ENCODE measurements at places on chromosomes 1 and 21.

DNA sequence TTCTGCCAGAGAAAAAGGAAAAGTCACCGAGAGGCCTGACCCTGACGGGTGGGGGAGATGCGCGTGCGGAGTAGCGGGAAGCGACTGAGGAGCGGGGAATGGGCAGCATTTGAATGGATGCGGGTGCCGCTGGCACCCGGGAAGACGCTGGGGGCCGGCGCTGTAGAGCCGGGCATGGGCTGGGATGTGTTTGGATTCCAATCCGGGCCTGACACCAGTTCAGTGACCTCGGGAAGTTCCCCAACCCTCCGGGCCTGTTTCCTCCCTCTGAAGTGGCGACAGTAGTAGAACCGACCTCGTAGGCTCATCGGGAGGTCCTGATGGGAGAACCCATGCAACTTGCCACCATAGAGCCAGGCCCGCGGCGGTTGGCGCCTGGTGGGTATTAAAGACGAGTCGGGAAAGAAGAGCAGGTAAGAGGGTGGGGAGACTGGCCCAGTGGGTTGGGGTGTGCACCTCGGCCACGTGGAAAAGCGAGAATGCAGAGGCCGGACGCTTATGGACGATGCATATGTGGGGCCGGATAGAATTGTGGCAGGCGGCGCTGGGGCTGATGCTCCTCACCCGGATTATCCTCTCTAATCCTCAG lies 642 bp upstream of the SLC16A1 start:
- peak; percentile 16 for DNase-seq

- peak; percentile 45 for DNase-seq
Observed at GRCh38 chr1:77605246-77606026, 77.0 kb downstream of the ZZZ3 start.

DNA sequence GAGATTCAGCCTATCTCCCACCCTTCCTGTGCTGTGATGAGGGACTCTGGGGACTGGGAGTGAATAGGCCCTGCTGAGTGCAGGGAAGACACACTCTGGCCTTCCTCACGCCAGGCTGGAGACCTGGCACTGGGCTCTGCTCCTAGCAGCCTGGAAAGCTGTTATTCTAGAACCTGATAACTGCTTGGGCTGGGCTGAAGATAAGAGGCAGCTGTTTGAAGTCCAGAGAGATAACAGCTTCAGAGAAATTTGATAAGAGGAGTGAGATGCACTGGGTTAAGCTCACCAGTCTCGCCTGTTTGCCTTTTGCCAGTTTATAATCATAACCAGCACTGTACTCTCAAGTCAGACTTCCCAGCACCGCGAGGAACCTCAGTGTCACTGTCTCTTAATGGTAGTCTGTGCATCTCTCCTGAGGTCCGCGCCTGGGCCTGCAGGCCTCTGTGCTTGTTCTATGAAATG lies 46.6 kb upstream of the GPR37L1 start:
- DNase-seq = no peak

DNA sequence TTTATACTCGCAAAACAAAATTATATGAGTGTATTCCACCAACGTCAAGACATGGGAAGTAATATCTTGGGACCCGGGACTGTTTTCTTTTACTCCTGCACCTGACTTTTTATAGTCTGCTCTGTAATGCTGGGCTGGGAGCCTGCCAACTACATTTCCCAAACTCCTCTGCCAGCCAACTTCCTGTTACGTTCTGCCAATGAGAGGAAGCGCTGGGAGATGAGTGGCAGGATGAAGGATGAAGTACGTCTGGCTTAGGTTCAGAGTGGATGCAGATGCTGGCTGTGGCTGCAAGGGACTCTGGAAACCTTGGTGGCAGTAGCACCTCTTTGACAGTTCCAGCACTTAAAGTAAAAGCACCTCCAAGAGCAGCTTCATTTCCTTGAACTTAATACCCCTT lies 59.6 kb downstream of the USP24 start:
- peak; percentile 28 for DNase-seq

GRCh38 chr1:150056407-150056806 lies 11.2 kb upstream of the VPS45 start:
- no peak for DNase-seq

DNA sequence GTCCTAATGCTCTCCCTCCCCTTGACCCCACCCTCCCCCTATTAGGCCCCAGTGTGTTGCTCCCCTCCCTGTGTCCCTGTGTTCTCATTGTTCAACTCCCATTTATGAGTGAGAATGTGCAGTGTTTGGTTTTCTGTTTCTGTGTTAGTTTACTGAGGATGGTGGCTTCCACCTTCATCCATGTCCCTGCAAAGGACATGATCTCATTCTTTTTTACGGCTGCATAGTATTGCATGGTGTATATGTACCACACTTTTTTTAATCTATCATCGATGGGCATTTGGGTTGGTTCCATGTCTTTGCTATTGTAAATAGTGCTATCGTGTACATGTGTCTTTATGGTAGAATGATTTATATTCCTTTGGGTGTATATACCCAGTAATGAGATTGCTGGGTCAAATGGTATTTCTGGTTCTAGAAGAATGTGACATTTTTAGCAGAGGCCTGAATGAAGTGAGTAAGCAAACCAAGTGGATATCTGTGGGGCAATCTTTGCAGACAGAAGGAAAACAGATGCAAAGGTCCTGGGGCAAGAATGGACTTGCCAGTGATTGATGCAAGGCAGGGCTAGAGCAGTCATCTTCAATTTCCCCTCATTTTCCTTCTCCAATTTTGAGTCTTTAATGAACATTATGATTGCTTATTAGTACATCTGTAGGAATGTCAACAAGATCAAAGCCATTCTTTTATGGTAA lies 50.2 kb downstream of the UBE4B start:
- no peak for DNase-seq

DNA sequence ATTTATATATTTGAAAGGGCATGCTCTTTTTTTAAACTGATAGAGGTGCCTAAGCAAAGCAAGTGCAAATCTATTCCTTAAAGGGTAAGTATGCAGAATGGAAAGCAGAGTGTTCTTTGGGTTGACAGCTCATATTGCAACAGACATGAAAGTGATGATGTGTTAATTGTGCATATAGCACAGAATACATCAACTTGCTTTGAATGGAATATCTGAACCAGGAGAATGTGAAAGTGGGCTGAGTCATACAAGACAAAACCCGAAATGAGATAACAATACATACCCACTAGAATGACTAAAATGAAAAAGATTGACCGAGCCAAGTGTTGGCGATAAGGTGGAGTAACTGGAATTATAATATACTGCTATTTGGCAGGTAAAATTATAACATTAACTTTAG lies 4.3 kb downstream of the CR1 start:
- no peak for DNase-seq

DNA sequence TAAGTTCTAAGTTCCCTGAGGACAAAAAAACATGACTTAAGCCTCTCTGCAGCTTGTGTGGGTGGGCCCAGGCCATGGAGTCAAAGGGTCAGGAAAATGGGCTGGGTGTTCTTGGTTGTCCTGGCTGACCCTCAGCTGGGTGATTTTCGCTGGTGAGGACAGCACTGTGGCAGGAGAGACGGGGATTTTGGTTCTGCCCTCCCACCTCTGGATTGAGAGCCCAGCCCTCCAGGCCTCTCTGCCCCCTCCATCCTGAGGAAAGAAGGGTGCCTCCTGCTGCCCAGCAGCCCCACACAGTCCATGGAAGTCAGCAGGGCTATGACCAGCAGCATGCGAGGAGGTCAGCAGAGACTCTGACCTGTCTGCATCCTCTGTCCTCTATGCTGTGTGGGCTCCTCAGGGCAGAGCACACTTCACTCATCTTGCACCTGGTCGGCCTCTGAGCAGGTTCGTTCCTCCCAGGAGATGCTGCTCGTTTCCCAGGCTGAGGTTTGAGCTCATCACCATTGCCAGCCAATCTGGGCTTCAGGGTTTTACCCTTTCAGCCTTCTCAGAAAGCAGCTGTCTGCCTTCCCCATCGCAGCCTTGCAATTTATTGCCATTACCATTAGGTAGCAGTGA lies 26.5 kb downstream of the PHGDH start:
- DNase-seq = no peak

- no peak for DNase-seq
Observed at GRCh38 chr1:69747207-69747606, 179.5 kb downstream of the LRRC7 start.

DNA sequence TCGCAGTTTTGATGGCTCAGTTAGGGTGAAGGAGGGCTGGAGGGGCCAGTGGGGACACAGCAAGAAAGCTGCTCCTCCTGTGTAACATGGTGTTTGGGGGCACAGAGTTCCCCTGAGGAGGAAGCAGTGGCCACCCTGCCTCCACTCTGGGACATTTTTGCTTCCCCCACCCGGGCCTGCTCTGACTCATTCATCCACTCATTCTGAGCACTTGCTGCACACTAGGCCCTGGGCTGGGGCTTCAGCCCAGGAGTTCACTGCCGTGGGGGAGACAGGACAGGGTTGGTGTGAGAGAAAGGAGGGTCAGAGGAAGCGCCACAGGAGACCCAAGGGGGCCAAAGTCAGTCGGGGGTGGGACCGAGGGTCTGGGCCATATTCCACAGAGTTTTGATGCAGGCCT lies 41.4 kb upstream of the ACOT11 start:
- no peak for DNase-seq

DNA sequence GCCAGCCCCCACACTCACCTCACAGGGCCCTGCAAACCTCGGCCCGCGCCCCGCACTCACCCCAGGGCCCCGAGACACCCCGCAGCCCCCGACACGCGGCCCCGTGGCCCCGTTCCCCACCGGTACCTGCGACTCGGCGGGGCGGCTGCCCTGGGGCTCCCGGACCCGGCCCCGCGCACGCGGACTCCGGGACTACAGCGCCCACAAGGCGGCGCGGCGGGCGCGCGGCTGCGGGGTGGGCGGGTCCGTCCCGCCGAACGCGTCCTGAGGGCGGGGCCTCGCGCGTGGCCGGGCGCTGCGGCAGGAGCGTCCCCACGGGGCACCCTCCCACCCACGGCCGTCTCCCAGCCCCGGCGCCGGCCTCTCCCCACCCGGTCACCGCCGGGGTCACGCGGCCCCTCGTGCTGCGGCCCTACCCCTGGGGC lies at the start of gene SLC19A1:
Gene SLC19A1, minus strand, starts transcription at position 199 of the 425 bp plus-strand sequence. CDS start 4,481 bp downstream, outside the sequence.
- DNase-seq = peak; percentile 68

DNA sequence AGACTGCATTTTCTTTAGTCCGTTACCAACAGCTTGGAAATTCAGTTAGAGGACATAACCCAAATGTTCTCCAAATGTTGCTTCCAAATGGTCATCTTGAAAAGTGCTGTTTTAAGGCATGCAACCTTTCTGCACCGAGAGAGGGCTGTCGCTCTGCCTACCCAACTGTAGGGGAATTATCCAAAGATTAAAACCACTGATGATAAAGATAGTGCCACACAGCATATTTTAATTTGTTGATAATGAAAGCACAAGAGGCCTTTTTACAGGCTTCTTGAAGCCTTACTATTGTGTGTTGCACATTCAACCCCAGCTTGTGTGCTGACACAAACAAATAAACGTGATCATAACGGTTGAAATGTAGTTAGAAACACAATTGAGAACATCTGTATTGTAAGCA lies 121.5 kb downstream of the LMO4 start:
- no peak for DNase-seq

- DNase-seq = peak; percentile 17
Observed at GRCh38 chr1:225565847-225566246, 87.1 kb downstream of the ENAH start.

DNA sequence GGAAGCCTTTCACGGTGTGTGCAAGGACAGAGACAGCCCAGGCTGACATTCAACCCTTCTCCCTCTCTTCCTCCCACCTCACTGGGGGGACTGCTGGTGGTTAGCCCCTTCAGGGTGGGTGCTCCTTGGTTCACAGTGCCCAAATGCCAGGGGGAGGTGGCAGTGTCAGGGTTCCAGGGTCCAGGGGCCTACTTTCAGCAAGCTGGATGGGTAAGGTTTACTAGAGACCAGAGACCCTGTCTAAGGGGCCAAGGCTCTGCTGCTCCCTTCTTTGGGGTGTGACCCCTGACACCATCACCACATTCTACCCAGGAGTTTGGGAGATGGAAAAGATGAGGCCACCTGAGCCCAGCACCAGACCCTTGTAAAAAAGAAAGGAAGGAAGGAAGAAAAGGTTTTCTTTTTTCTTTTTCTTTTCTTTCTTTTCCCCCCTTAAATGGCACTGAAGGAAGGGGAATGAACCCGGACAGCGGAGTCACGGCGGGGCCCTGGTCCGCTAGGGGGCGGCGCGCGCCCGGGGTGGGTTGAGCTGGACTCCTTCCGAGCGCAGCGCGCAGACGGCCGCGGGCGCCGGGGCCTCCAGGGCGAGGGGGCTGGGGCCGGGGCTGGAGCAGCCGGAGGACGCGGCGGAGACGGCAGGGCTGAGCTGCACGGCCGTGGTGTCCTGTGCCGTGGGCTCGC lies 18.8 kb downstream of the KNCN start:
- DNase-seq = peak; percentile 48

DNA sequence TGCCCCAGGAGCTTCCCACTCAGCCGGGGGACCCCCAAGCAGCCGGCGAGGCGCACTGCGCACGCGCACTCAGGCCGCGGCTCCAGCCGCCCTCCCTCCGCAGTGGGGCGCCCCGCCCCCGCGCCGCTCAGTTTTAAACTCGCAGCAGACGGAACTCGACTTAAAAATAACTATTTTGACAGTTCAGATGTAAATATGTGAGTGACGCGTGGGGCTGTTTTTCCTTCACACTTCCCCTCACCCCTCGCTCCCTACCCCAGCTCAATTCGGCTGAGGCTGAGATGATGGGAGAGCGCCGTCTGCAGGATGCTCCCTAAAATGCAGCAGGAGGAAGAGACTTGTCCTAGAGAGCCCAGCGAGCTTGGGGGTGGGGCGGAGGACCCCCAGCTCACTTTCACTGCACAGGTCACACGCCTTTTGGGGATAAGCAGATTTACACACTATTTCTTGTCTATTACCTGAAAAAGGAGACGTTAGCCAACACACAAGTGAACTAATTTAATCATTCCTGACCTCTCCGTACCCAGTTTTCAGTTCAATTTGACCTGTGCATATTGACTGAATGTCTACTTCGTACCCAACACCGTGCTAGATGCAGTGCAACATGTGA lies 8.9 kb upstream of the LEMD1 start:
- DNase-seq = peak; percentile 75

GRCh38 chr1:234602334-234603220 lies 7.4 kb downstream of the IRF2BP2 start:
- DNase-seq = peak; percentile 67

- no peak for DNase-seq
Observed at GRCh38 chr1:41449326-41449921, 35.1 kb downstream of the EDN2 start.

GRCh38 chr1:212950243-212951125 lies at the start of gene VASH2:
Gene VASH2 (plus strand): TSS chr1:212950541. CDS start chr1:212951543, 1,002 bp downstream.
- peak; percentile 67 for DNase-seq

- DNase-seq = no peak
Observed at GRCh38 chr21:34800797-34801518, 132.2 kb downstream of the CLIC6 start.

- no peak for DNase-seq
Observed at GRCh38 chr1:212039622-212040021, 4.1 kb downstream of the DTL start.

DNA sequence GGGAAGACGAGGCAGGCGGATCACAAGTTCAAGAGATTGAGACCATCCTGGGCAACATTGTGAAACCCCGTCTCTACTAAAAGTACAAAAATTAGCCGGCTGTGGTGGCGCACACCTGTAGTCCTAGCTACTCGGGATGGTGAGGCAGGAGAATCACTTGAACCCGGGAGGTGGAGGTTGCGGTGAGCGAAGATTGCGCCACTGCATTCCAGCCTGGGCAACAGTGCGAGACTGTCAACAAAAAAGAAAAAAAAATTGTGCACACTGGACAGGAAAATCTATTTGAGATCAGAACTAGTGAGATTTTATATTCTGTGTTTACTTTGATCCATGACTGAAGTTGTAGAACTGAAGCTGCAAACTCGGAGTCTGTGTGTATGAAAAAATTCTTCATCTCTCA lies 40.2 kb downstream of the SNRPE start:
- no peak for DNase-seq
